ENCODE measurements at places on chromosomes 16 and 17. TPM values are rescaled to one million over a fixed set of nuclear protein-coding genes. Genes with fewer than 3 reads are reported as not detected.

TM4SF5 gene
- not detected for total RNA-seq

GRCh38 chr17:79424471-79425185 lies 186.2 kb downstream of the RBFOX3 start:
- DNase-seq = no peak

GRCh38 chr16:31036691-31037090 lies 3.3 kb downstream of the STX4 start:
- no peak for DNase-seq

DNA sequence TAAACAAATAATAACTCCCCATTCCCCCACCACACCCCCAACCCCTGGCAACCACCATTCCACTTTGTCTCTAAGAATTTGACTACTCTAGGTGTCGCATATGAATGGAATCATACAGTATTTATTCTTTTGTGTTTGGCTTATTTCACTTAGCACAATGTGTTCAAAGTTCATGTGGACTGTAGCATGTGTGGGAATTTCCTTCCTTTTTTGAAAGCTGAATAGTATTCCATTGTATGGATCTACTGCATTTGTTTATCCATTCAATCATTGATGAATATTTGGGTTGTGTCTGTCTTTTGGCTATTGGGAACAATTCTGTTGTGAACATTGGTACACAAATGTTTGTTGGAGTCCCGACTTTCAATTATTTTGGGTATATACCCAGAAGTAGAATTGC lies 3.3 kb upstream of the ACSF2 start:
- no peak for DNase-seq

DNA sequence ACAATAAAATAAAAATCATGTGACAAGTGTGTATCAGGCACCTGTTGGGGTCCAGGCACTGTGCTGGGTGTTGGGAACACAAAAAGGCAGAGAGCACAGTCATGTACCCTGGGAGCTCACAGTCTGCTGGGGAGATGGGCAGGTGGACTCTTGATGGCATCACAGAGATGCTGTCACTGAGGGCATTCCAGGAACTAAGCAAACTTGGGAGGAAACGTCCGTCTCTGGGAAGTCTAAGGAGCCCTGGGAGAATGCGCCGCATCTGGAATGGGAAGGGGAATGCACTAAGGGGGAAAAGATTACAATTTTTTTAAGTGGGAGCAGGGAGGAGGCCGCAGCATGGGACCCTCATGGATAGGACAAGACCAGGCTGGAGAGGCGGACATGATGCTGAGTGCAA lies 80.9 kb upstream of the ZNF423 start:
- no peak for DNase-seq

HYDIN gene
- 0.62 TPM for total RNA-seq

- no peak for DNase-seq
Measured at GRCh38 chr17:44556166-44556831, 985 bp upstream of the FZD2 start.

GRCh38 chr17:21041741-21042457 lies 912 bp downstream of the USP22 start:
- DNase-seq = peak; percentile 70

DNA sequence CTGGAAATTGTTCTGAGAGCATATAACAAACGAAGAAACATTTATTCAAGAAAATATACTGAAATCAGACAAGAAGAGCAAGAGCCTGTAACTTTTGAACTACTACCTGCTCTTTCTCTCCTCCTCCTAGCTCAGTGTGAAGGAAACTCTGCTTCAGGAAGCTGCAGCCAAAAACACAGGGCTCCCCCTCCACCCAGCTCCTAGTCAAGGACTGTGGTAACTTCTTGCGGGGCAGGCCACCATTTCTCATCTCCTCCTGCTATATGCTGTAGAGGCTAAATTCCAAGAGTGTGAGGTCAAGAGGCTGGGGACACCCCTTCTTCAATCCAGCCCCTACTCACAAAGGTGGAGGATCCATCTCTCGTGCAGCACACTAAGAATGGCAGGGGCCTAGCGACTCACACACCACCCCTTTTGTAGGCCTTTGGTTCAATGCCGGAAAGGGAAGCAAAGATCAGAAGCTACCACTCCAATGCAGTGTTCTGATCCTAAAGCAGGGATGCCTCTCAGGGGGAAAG lies 74.6 kb downstream of the ITFG1 start:
- no peak for DNase-seq

DNA sequence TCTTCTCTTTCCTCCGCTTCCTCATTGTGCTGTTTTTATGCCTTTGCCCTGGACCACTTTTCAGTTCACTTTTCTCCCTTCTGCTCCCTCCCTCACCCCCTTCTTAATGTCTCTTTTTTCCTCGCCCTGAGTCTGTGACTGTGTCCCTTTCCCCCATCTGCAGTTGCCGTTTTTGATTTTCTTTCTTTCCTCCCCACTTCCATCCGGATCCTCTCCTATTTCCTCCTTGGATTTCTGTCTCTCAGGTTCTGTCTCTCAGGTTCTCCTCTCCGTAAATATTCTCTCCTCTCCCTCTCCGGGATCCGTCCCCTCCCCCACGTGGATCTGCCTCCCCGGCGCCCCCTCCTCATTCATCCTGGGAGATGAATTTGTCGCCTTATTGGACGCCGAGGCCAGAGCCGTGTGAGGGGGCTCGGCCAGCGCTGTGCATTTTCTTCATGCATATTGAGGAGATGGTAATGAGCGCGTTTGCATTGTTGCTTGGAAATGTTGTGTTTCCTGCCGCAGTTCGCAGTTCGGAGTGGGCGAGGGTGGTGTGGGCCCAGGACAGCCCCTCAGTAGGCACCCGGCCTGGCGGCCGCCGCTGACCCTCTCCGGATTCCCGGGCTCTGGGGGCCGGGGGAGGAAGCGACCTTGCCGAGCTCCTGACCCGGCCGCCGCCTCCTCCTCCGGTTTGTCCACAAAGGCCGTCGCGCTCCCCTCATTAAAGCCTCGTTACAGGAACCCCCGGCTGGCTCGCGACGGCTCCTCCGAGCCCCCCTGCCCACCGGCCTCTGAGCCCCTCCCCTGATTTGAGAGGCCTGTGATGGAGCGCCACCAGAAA lies 4.5 kb upstream of the IRX3 start:
- DNase-seq = no peak

- no peak for DNase-seq
Measured at GRCh38 chr16:86239381-86239780, 270.9 kb upstream of the FOXF1 start.

IL17C gene
- total RNA-seq = not detected

DNA sequence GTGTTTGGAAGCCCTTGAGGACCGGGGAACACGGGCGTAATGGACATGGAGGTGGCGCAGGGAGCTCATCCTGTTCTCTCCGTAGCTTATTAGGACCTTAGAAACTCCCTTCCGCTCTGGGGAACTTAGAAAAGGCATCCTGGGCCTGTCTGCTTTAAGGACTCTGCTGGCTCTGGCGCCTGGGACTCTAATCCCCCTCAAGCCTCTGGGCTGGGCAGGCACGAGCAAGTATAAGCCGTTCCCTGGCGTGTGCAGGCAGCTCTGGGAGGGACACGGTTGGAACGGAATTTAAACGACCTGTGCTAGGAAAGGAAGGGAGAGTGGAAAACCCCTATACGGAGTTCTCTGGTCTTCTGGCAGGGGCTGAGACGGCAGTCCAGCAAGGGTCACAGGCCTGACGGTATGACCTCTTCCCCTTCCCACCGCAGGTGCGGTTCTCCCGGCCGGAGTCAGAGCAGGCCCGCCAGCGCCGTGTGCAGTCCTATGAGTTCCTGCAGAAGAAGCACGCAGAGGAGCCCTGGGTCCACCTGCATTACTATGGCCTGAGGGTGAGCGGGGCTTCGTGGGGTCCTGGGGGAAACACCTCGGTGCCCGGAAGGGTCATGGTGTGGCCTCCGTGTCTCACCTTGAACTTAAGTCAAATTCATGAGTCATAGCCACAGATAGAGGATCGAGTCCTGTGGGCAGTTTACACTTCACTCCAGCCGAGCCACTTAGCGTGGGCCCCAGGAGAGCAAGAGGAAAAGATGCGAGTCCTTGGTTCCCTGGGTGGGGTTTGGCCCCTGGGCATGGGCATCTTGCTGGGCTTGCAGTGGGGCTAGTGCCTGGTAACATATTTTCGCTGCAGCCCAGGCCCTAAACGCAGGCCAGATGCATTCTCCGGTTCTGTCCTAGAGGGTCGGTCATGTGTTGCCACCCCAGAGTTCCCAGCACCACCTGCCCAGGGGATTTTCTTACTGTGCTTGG lies 17.7 kb downstream of the POLR3E start:
- no peak for DNase-seq

TEKT3 gene
- not detected for total RNA-seq

DNA sequence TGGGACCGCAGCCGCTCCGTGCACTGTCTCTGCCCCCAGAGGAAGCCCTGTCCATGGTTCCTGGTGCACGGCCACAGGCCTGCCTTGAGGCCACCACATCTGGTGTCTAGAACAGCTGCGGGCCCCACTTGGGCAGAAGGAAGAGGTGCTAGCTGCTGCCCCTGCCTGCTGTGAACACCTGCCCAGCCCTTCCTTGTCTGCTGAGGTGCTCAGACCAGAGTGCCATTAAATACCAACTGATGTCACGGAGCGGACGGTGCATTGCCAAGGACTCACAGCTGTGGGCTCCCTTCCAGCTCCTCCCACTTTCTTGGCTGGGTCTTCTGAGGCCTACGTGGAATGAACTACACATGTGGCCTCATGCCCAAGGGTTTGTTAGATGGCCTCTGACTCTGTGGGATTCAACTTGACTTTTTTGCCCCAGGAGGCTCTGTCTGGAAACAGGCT lies 146.1 kb downstream of the RAB11FIP4 start:
- no peak for DNase-seq

DNA sequence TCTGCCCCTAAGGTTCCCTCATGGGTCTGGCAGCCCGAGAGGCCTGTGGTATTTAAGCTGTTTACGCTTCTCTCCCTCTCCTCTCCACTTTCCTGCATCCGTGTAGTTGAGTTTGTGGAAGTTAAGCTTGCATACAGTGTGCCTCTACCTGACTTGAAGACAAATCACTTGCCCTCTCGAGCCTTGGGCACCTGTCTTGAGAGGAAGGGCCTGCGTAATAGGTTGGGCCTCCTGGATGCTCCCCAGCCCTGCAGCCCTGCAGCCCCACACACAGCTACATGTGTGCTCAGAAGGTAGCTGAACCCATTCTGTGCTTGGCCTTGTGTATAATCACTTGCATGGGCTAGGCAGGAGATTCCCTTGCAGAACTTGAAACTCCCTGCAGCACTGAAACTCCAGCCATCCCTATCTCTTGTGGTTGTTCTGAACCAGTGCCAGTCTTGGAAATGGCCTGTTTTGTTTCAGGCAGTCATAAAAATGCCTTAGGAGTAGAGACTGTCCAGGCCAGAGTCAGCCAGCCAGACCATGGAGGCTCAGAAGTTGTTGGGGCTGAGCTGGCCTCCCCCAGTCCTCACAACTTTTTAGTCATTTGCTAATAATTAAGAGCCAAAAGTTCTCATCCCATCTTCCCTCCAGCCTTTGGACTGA lies 134.6 kb downstream of the CLEC16A start:
- no peak for DNase-seq

PPY gene
- total RNA-seq = not detected

DNA sequence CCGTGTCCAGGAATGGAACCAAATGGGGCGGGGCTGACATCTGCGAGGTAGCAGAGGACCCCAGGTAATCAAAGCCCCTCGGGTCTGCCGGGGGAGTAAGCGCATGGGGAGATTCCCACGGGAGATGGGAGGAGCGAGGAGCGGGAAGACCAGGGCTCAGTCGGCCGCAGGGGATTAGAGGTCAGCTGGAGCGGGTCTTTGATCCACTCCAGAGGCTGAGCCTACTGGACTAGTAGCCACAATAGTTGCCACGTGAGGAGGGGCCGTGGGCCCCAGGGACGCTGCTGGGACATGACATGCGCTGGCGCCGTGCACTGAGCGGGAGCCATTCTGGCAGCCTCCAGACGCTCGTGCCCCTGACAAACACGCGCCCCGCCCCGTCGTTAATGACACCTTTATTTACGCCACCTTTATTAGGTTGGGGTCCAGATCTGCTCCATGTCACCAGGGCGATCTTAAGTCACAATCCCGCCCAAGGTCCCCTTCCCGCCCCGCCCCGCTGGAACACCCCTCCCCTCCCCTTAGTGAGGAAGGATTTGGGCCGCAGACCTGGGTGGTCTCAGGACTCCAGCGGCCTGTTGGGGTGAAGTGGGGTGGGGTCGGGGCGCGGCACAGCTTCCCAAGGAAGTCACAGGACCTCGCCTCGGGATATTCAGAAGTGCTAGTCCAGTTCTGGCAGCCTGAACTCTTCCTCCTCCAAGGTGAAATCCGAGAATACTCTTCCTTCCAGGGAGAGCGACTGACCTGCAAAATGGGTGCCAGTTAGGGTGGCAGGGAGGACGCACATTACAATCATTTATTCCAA lies 15.0 kb downstream of the PPY start:
- DNase-seq = no peak

DNA sequence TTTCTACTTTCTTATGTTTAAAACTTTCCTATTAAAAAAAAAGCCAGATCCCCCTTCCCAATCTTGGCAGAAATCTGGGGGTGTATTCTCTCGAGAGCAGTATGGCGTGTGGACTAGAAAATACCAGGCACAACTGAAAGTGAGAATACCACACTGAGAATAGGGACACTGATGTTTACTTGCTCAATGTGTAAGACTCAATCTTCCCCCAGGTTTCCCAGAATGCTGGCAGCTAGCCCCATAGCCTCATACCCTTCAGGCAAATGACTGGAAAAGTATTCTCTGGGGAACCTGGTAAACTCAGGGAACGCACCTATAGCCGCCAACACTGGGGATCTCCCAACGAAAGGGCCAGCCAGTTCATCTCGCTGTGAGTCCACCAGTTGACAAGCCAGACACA lies 15.3 kb downstream of the ZZEF1 start:
- no peak for DNase-seq

DNA sequence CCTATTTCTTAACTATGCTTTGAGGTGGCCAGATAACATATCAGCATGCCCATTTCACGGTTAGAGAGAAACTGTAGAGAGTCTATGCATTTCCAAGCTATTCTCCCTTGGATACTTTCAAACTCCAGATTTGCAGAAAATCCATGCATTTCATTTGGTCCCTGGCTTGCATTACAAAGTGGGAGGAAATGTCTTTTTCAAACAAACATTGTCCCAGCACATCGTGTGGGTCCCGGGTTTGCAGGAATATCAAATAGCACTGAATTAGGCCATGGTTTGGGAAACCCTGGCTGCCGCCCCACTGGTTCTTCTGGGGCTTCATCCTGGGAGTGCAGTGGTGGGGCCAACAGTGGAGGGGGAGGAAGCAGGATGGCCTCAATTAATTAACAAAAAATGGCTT lies 171.9 kb downstream of the IRX5 start:
- DNase-seq = no peak

- DNase-seq = no peak
Measured at GRCh38 chr17:30559656-30560055, 82.4 kb downstream of the GOSR1 start.

KCNG4 gene
- 0.02 TPM for total RNA-seq

Measured in NCI-H460 (cell line).